HCEC 1CT (cell line): ENCODE measurements at places on chromosomes 5 and 9.

DNA sequence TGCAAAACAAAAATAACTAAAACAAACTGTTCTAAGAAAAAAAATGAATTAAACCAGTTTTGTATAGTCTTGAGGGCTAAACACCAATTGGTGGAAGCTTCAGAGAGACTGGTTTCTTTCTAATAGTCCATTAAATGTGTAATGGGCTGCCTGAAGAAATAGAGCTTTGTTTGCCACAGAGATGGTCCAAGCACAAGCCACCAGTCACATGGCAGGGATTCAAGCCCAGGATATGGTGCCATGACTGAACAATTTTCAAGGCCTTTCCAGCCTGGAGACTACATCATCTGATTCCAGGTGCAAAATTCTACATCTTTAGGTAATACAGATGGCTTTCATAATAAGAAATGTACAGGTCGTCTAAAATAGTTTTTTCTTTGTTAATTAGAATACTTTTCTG, 355.3 kb downstream of the NR2F1-AS1 start:
- DNase-seq = no peak

DNA sequence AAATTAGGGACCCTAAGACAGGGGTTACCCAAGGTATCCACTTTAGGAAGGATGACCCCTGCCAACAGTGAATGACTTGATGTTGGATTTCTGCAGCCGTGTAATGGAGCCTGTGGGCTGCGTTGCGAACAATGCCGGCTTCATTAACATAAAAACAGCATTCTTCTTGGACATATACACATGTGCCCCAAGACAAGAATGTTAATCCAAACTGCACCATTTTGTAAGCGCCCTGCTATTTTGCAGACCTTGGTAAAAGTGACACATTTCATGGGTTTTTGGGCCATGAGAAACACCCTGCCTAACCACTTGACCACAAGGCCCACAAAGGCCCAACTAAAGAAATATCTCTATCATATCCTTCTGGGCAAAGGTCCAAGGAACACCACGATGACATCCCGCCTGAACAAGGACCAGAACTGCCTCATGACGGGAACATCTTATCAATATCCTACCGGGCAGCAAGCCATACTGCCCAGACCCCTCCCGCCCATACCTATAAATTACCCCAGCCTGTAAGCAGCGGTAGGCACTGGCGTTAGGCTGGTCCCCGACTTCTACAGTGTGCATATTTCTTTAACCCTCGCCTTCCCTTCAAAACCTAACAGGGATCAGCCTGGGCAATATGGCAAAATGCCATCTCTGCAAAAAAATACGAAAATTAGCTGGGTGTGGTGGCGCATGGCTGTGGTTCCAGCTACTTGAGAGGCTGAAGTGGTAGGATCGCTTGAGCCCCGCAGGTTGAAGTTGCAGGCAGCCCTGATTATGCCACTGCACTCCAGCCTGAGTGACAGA, 9.7 kb upstream of the PDCD1LG2 start:
- no peak for DNase-seq

- peak; percentile 48 for DNase-seq
These were observed 268.6 kb downstream of the SEC61B start for GRCh38 chr9:99490729-99491128.

DNA sequence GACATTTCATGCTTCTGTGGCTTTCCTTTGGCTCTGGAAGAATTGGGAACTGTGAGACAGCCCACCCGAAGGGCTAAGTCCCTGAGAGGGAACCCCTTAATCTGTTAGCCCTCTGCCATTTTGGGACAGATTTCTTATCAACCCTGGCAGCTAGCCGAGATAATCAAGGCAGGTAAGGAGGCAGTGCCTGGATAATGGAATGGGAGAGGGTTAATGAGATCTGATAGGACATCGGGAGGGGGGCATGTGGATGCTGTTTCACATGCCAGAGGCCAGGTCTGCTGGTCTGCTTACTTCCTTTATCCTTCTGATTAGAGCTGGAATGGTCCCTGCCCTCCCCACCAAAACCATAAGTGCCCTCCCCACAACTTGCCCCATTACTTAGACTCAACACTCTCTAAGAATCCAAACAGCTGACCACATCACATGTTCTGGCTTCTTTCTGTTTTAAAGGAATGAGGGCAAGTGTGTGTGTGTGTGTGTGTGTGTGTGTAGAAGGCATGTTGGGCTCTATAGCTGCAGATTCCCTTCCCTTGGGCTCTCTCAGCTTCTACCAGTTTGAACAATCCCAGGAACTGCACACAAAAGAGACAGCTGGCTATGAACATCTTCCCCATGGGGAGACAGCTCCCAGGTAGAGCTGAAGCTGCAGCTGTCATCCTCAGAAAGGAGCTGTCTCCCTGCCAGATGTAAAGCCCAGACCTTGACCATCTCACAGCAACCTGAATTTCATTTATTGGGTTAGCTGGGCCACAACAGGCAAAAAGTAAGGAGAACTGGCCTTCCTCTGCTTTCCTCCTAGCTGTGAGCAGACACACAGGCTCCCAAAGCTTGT, 221.3 kb downstream of the PIK3R1 start:
- DNase-seq = no peak

DNA sequence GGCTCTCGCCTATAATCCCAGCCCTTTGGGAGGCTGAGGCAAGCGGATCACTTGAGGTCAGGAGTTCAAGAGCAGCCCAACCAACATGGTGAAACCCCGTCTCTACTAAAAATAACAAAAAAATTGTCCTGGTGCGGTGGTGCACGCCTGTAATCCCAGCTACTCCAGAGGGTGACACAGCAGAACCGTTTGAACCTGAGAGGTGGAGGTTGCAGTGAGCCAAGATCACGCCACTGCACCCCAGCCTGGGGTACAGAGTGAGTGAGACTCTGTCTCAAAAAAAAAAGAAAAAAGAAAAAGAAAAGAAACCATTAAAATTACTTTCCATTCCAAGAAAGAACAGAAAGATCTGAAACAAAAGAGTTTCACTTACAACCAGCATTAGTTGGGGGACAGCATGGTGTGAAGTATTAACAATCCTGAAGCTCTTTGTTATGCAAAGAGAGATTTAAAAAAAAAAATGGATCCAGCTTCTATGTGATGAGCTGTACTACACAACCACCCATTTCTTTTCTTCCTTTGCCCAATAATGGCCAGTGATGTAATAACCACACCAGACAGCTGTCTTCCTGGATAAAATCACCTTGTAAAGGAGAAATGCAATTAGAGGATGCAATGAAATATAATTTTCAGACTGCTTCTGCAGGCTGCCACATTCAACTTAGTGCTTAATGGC, 76.9 kb downstream of the MED27 start:
- no peak for DNase-seq

DNA sequence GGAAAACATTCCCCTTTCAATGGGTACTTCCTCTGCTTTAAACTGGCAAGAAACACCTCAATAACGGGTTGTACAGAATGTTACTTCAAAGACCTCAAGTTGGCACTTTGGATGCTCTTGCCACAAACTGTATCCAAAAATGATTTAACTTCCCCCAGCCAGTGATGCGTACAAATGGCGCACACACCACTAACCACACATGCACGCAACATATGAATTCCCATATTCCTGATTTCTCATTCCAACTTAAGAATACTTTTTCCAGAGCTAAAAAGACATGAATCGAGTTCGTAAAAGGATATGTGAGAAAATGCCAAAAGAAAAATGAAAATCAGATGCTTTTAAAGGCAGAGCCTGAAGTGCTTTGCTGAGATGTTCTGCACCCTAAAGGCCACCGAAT, 388.0 kb upstream of the PIK3R1 start:
- DNase-seq = no peak

DNA sequence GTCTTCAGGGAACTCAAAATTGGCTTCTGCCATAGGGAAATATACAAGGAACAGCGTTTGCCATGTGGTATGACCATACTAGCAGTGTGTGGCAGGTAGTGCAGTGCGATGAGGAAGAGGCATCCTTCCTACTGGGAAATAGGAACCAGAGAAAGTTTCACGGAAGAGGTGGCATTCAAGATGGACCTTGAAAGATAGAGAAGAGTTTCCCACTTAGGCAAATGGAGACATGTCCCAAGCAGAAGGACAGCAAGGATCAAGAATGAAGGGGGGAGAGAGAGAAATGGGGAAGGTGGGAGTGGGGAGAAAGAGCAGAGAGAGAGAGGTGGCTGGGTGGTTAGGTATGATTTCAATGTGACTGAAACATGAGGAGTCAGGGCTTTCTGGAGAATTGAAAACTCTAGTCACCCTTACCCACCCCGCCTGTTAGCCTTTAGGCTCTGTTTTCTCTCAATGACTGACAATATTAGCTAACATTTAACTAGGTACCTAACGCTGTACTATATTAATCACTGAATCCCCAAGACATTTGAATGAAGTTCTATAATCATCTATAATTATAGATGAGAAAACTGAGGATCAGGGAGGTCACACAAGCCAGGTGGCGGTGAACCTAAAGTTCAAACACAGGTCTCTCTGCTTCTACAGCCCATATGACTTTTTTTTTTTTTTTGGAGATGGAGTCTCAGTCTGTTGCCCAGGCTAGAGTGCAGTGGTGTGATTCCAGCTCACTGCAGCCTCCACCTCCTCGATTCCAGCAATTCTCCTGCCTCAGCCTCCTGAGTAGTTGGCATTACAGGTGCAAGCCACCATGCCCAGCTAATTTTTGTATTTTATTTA, 171.3 kb downstream of the NR3C1 start:
- DNase-seq = no peak

DNA sequence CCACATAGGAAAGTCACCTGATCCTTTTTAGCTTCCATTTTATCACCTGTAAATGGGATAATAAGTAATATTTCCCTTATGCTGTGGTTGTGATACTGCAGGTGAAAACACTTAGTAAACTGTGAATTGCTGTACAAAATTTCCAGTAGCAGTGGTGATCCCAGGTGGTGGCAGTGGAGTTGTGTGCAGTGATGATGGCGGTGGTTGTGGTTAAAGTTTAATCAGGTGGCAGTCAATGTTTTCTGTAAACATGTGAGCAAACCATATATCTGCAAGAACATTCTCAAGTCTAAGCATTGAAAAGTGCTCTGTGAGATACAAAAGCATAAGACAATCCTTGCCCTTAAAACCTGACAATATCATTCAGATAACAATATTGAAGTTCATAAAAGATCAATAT, 480.2 kb downstream of the RASEF start:
- DNase-seq = no peak

DNA sequence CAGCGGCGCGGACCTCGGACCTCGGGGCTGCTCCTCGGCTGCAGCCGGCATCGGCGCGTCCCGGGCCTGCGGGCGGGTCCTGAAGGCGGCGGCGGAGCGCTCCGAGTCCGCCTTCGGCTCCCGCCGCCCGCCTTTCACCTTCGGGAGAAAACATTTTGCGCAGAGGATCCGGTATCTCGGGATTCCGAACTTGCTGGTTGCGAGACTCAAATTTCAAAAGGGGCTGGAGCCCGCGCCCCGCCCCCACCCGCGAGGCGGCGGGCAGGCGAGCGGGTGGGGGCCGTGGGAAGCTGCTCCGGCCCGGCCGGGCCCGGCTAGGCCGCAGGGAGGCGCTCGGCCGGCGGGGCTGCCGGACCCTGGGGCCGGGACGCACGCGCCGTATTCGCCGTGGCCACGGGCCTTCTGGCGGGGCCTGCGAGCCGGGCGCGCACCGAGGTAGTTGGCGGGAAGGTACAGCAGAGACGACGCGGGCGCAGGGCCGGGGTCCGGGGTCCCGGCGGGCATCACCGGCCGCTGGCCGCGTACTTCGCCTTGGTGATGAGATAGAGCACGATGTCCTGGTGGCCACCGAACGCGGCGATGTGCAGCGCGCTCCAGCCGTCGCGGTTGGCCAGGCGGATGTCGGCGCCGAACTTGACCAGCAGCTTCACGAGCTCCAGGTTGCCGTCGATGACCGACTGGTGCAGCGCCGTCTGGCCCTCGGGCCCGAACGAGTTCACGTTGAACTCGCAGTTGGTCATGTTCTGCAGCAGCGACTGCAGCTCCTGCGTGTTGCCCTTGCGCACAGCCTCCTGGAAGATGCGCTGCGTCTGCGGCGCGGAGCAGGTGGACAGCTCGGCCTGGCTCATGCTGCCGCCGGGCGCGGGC, 757 bp downstream of the NRARP start:
- no peak for DNase-seq

- no peak for DNase-seq
These were observed 1.5 kb downstream of the TOR4A start for GRCh38 chr9:137278721-137279711.
